ENCODE measurements at places on chromosomes 7 and 10.

GRCh38 chr7:157278167-157278790, 58.5 kb upstream of the DNAJB6 start:
- DNase-seq = no peak

DNA sequence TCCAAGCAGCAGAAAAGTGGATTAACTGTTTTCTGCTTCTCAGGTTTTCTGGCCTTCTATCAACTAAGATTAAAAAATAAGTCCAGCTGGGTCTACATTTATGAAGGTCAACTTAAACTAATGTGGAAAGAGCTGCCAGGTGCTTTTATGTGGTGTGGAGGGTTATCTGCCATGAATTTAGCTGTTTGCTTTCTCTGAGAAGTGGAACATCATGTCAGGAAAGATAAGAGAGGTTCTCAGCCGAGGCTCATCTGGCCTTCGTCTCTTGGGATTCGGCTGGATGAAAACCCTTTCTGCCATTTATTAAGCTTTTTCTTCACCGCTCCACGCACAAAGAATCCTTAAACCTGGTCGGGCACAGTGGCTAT, 5.5 kb downstream of the PTPRN2 start:
- no peak for DNase-seq

DNA sequence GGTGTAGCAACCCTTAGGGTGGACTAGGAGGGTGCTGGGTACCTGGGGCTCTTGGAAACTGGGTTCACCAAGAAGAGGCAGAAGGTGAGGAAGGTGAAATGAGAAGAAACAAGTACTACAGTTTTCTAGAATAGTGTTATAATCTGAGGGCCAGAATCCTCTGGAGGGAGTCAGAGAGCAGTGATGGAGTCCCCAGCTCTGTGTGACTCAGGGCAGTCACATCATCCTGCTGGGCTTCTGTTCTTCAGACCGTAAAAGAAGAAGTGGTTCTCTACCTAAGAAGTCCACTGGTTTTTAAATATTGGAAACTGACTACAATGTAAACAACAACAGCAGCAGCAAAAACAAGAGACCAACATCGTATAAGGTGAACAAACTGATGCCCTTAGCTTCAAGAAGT, 197.3 kb downstream of the PRPF18 start:
- no peak for DNase-seq

DNA sequence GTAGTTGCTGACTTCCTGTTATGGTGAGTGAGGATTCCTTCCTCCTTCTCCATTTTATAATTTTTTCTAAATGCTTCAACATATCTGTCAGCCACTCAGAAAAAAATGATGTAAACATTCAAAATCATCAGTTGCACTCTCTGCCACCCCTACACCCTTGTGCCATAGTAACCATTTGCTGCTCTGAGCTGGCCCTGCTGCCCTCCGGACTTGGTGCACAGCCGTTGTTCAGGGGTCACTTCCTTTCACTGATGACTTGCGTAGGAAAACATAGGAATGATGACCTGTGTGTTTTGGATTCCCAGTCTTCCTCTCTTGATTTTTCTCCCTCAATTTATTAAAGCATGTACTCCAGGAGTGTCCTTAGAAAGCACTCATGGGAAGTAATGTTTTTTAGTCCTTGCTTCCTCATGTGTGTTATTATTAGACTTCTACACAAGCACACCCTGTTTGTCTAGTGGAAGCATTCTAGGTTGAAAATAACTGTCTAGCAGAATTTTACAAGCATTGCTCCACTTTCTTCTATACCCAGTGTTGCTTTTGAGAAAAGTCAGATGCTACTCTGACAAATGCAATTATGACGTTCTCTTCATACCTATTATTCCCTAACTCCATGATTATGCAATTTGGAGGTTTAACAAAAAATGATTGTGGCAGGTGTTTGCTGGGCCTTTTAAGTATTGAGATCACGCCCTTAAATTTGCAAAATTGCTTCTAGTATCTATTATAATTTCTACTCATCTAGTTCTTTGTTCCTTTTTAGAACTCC, 62.6 kb upstream of the MTPN start:
- DNase-seq = no peak

DNA sequence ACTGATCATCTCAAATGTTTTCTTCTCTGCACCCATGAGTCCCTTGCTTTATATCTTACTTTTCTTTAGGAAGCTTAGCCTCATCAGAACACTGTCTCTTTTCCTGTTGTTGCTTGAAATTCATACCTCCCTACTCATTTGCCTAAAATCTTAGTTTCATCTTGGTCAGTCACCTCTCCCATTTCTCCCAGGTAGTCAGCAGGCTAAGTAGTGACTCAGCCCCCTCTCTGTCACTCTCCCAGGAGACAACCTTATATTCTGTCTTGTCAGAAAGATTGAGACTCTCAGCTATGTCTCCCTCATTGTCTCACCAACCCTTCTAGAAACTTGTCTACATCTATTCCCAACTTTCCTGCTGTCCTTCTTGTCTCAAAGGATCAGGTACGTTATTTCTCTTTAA, 280.9 kb downstream of the BBS9 start:
- no peak for DNase-seq

GRCh38 chr10:23702977-23703414, 264.1 kb downstream of the OTUD1 start:
- no peak for DNase-seq
